ENCODE measurements at places on chromosomes 16 and 17.
A peak's percentile ranks its signal among the peaks of the same experiment; 100 is the strongest.

- DNase-seq: no peak
These were observed 7.8 kb upstream of the GPRC5C start for GRCh38 chr17:74424117-74424516.

- no peak for DNase-seq
These were observed 26.2 kb upstream of the PIK3R5 start for GRCh38 chr17:8991514-8992285.

- no peak for DNase-seq
These were observed 498 bp upstream of the CLEC10A start for GRCh38 chr17:7080456-7081041.

- peak; percentile 74 for DNase-seq
These were observed 76.0 kb downstream of the ABCC1 start for GRCh38 chr16:16025214-16025968.

GRCh38 chr16:1579214-1579613 lies 32.7 kb downstream of the IFT140 start:
- no peak for DNase-seq

GRCh38 chr17:50079334-50080095 lies 15.6 kb upstream of the PDK2 start:
- no peak for DNase-seq

DNA sequence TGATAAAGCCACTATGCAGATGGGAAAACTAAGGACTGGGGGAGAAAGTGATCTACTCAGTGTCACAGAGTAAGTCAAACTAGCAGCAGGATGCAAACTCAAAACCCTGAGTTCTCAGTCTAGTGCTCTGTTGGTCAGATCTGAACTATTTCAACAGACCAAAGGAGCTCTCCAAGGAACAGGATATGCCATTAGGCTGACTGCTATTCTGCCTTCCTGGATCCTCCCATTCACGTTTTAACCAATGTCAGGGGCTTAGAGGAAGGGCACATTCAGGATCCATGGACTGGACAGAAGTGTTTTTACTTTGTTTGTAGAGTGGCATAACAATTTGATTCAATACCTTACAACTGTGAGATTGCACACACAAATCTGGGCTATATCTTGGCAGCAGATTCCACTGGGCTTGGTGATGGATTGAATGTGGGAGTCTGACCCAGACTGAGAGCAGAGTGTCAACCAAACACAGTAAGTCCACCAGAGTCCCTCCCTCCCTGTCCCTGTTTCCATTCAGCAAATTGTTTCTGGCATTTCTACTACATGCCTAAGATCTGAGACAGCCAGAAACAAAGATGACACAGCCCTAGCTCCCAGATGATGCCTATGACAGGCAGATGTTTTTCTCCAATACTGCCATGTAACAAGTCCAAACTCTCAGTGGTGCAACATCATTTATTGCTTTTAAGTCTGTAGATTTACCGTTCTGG lies 337.8 kb upstream of the CDH5 start:
- no peak for DNase-seq

- DNase-seq: no peak
These were observed 9.2 kb downstream of the STAT3 start for GRCh38 chr17:42378959-42379594.

- DNase-seq: no peak
These were observed 693.5 kb downstream of the WWOX start for GRCh38 chr16:78792952-78793351.

- no peak for DNase-seq
These were observed 19.4 kb upstream of the SSTR5 start for GRCh38 chr16:1053121-1053521.

DNA sequence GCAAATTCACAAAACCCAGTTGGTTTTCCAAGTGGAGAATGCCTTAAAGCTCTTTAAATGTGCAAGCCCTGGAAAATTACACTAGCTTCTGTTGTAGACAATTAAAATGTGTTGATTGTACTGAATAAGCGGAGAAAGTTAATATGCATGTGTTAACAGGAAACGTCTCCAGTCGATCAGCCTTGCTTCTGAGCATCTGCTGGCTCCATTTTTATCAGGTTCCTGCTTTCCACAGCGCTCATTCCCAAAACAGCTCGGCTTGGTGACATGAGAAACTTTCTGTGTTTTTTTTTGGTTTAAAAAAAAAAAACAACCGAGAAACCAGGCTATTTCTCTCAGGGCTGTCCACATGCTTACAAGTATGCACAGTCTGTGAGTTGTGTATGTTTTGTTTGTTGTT lies 60.7 kb downstream of the VPS35L start:
- DNase-seq: no peak

- peak; percentile 15 for DNase-seq
These were observed 160.1 kb downstream of the MAP2K4 start for GRCh38 chr17:12180644-12181261.

DNA sequence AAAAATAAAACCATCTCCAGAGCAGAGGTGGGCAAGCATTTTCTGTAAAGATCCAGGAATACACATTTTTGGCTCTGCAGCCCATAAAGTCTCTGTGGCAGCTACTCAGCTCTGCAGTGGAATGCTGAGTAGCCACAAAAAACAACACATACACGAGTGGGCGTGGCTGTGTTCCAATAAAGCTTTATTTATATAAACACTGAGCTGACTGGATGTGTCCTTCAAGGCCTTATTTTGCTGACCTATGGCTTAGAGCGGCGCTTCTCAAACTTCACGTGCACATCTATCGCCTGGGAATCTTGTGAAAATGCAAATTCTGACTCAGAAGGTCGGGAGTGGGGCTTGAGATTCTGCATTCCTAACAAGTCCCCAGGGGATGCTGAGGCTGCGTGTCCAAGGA lies 39.7 kb downstream of the XYLT1 start:
- no peak for DNase-seq

- no peak for DNase-seq
These were observed 127.7 kb downstream of the PARN start for GRCh38 chr16:14502256-14502875.
